H1 (cell line): ENCODE measurements at places on chromosomes 16 and 17. TPM values are rescaled to one million over a fixed set of nuclear protein-coding genes. Genes with fewer than 3 reads are reported as not detected.
A peak's percentile ranks its signal among the peaks of the same experiment; 100 is the strongest.

CDH3 gene
- total RNA-seq, result 142 and 146 TPM in 2 replicates

CNGB1 gene
- total RNA-seq, result not detected in 2 replicates

CEMP1 gene
- total RNA-seq, result not detected in 2 replicates

PIEZO1 gene
- total RNA-seq, result 63.6 and 67.5 TPM in 2 replicates

TBC1D3I gene
- 0.46 TPM in 1 of 2 replicates, not detected in the other for total RNA-seq

ABCC11 gene
- not detected in 2 replicates for total RNA-seq

KRTAP4-5 gene
- total RNA-seq, result not detected in 2 replicates

SLC12A3 gene
- total RNA-seq, result not detected in 2 replicates

- H3K27ac ChIP-seq, result no peak overlapping the region
- H3K4me3 ChIP-seq, result no peak overlapping the region
- H3K4me1 ChIP-seq, result peaks cover 4% of the 10 kb centered on the region
- DNase-seq, result no peak
Measured at GRCh38 chr16:49181791-49182518, 99.7 kb downstream of the CBLN1 start.

- no peak for DNase-seq
- no peaks in the 10 kb centered on the region for H3K36me3 ChIP-seq
- no peaks in the 10 kb centered on the region for H3K27me3 ChIP-seq
Measured at GRCh38 chr17:16922386-16923096, 49.4 kb downstream of the TNFRSF13B start.

GRCh38 chr17:49224198-49224996 lies 6.2 kb downstream of the PHOSPHO1 start:
- no peak overlapping the region for H3K27ac ChIP-seq
- H3K4me1 ChIP-seq, result peaks cover 8% of the 10 kb centered on the region
- DNase-seq, result peak; percentile 78
- H3K4me3 ChIP-seq, result peak overlapping the region; percentile 61

- no peaks in the 10 kb centered on the region for H3K36me3 ChIP-seq
- no peak for DNase-seq
- H3K4me1 ChIP-seq, result no peaks in the 10 kb centered on the region
- H3K27ac ChIP-seq, result no peak overlapping the region
- H3K27me3 ChIP-seq, result no peaks in the 10 kb centered on the region
Measured at GRCh38 chr16:51960931-51961330, 586.0 kb downstream of the TOX3 start.

GRCh38 chr16:57660715-57661463 lies 7.2 kb upstream of the ADGRG3 start:
- no peaks in the 10 kb centered on the region for H3K27me3 ChIP-seq
- no peak for DNase-seq
- no peak overlapping the region for H3K4me3 ChIP-seq
- no peaks in the 10 kb centered on the region for H3K4me1 ChIP-seq

DNA sequence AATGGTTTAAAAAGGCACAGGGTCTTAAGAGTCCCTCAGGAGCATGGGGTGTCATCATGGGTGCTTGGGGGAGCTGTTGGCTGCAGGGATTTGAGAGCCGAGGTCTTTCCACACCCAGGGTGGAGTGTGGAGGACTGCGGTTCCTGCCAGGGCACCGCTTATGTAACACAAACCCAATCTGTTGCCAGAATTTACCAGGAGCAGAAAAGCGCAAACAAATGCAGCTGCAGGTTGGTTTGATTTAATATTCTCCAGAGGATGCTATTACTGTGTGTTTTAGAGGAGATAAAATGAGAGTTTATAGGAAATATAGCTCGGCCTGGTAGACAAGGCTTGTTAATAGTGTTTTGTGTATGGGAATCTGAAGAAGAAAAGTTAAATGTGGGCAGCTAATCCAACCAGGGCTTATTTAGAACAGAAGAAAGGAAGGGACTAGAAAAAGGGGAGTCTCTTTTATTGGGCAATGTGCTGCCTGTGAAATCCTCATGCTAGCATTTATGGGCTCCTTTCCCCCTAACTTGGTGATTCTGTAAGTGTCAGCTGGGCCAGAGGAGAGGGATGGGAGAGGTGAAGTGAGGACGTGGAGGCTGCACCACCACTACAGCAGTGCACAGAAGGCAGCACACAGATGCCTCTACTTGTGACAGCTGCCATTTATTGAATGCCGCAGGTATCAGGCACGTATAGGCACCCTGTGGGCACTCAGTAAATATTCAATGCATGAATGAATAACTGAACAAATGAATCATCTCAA lies 174.7 kb downstream of the KATNIP start:
- H3K36me3 ChIP-seq, result no peaks in the 10 kb centered on the region
- no peaks in the 10 kb centered on the region for H3K27me3 ChIP-seq
- H3K4me1 ChIP-seq, result peaks cover 2% of the 10 kb centered on the region
- no peak overlapping the region for H3K27ac ChIP-seq
- H3K4me3 ChIP-seq, result no peak overlapping the region

- H3K27ac ChIP-seq, result no peak overlapping the region
- H3K36me3 ChIP-seq, result no peaks in the 10 kb centered on the region
- no peak for DNase-seq
- no peaks in the 10 kb centered on the region for H3K27me3 ChIP-seq
Measured at GRCh38 chr16:11526655-11527350, 59.9 kb downstream of the LITAF start.

DNA sequence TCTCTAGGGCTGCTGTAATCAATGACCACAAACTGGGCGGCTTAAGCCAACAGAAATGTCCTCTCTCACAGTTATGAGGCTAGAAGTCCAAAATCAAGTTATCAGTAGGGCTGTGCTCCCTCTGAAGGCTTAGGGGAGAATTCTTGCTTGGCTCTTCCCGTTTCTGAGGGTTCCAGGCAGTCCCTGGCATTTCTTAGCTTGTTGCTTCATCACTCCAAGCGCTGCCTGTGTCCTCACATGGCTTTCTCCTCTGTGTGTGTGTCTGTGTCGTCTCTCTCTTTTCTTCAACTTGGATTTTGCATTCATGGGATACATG lies 13.7 kb upstream of the CDC42EP4 start:
- no peak overlapping the region for H3K4me3 ChIP-seq
- no peak overlapping the region for H3K27ac ChIP-seq
- no peaks in the 10 kb centered on the region for H3K27me3 ChIP-seq
- H3K36me3 ChIP-seq, result no peaks in the 10 kb centered on the region

GRCh38 chr17:81413497-81414135 lies 18.4 kb downstream of the BAHCC1 start:
- H3K27ac ChIP-seq, result no peak overlapping the region
- no peak for DNase-seq
- H3K36me3 ChIP-seq, result no peaks in the 10 kb centered on the region
- no peaks in the 10 kb centered on the region; the same call in 1 of the 2 replicates for H3K27me3 ChIP-seq

- H3K4me1 ChIP-seq, result peaks cover 20% of the 10 kb centered on the region
- DNase-seq, result no peak
- no peaks in the 10 kb centered on the region for H3K27me3 ChIP-seq
- no peak overlapping the region for H3K4me3 ChIP-seq
- no peak overlapping the region for H3K27ac ChIP-seq
- H3K36me3 ChIP-seq, result no peaks in the 10 kb centered on the region
Measured at GRCh38 chr16:71384073-71384724, 25.7 kb downstream of the CALB2 start.

DNA sequence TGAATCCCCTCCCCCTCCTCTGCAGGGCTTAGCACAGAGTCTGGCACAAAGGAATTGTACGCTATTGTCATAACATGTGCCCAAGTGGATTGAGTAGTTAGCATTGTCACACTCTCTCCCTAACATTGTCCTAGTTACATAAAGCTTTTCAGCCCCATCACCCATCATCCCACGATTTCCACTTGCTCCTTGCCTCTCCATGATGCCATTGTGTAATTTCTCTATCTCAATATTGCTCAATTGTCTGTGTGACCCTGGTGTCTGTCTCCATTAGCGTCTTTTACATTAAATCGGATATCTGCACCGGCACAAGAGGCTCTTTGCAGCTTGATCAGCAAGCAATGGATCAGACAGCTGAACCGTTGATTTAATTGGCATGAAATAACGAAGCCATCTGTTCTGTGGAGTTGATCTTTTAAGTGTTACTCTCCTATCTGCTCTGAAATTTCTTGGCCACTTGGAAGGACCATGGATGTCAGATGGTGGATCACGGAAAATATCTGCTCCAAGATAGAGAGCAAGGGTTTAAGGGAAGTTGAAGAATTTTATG lies 77.0 kb upstream of the HS3ST4 start:
- H3K4me3 ChIP-seq, result no peak overlapping the region
- no peak for DNase-seq
- H3K27ac ChIP-seq, result no peak overlapping the region

GRCh38 chr17:17780922-17781590 lies 55.7 kb downstream of the SREBF1 start:
- no peaks in the 10 kb centered on the region for H3K36me3 ChIP-seq
- no peak overlapping the region for H3K27ac ChIP-seq
- H3K27me3 ChIP-seq, result peaks cover 34% of the 10 kb centered on the region
- H3K4me3 ChIP-seq, result peak overlapping the region; percentile 75
- peak; percentile 77 for DNase-seq
- peaks cover 35% of the 10 kb centered on the region for H3K4me1 ChIP-seq

DNA sequence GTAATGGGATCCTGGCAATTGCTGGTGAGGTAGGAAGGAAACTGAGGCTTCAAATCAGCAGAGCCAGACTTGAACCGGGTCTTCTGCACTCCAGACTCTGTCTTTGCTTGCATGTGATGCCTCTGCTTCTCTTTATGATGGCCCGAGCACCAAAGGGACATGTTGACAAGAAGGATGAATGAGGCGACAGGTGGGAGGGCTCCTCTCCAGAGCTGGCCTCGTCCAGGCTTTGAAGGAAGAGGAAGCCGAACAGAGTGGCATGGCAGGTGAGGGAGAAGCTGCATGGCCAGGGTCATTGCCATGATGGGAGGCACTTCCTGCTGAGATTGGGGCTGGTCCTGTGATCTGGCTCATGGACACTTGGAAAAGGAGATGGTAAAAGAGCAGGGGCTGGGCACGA lies 40.8 kb downstream of the AKAP1 start:
- H3K4me1 ChIP-seq, result no peaks in the 10 kb centered on the region
- no peak for DNase-seq
- no peak overlapping the region for H3K4me3 ChIP-seq
- H3K36me3 ChIP-seq, result peaks cover 35% of the 10 kb centered on the region
- H3K27ac ChIP-seq, result no peak overlapping the region

- H3K4me1 ChIP-seq, result no peaks in the 10 kb centered on the region
- no peak for DNase-seq
- peaks cover 12% of the 10 kb centered on the region for H3K27me3 ChIP-seq
- no peak overlapping the region for H3K4me3 ChIP-seq
Measured at GRCh38 chr17:45889579-45889978, 4.8 kb upstream of the MAPT start.

- H3K27me3 ChIP-seq, result no peaks in the 10 kb centered on the region
- DNase-seq, result no peak
- no peaks in the 10 kb centered on the region for H3K36me3 ChIP-seq
- H3K4me3 ChIP-seq, result no peak overlapping the region
- no peak overlapping the region for H3K27ac ChIP-seq
- peaks cover 4% of the 10 kb centered on the region; the same call in 1 of the 2 replicates for H3K4me1 ChIP-seq
Measured at GRCh38 chr17:71824671-71825070, 296.1 kb upstream of the SOX9 start.

GRCh38 chr16:66093191-66093590 lies 273.3 kb upstream of the CDH5 start:
- no peak overlapping the region for H3K4me3 ChIP-seq
- no peak for DNase-seq
- H3K27me3 ChIP-seq, result no peaks in the 10 kb centered on the region
- no peaks in the 10 kb centered on the region; the same call in 1 of the 2 replicates for H3K4me1 ChIP-seq

GRCh38 chr16:78770353-78771091 lies 671.1 kb downstream of the WWOX start:
- DNase-seq, result peak; percentile 95
- no peak overlapping the region for H3K4me3 ChIP-seq
- no peak overlapping the region for H3K27ac ChIP-seq
- no peaks in the 10 kb centered on the region for H3K36me3 ChIP-seq
- H3K27me3 ChIP-seq, result no peaks in the 10 kb centered on the region
